ENCODE measurements at places on chromosomes 13 and 19. TPM values are rescaled to one million over a fixed set of nuclear protein-coding genes. Genes with fewer than 3 reads are reported as not detected.

GRCh38 chr13:52644108-52644507 is 1.9 kb downstream of the HNRNPA1L2 start:
- no peak for DNase-seq

DNA sequence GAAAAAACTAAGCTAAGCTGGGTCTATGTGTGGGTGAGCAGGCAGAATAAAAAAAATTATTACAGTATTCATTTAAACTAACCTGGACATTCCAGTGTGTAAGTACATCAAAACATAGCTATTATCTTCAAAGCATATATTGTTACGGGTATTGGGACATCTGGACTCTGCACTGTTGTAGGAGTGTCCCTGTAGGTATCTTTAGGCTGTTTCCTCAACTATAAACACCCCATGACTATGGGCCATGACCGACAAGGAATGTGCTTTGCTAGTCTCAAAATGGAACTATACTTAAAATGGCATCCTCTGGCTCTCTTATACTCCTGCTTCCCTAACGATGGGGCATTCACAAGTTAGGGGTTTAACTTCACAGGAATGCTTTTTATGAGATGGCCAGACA is 3.4 kb downstream of the SCGB2B2 start:
- no peak for DNase-seq

DNA sequence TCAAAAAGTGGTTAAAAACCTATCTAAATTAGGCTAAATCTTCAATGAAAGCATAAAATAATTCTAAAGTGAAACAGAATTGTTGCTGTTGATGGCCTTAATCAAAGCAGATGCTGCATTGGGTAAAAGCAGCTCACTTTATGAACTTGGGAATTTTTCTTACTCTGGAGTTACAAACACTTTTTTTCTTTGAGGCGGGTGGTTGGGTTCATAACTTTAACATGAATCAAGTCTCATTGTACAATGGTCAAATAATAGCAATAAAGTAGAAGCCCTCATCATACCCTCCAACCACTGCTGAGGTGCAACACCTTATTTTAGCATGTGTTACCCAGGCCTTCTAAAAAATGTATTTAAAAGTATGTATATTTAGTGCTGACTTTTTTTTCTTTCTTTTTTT is 29.1 kb downstream of the NUP58 start:
- no peak for DNase-seq

Gene PPP1R12C
- 53.8 TPM for total RNA-seq
